ENCODE measurements at places on chromosomes 3 and 15.

GRCh38 chr15:43928152-43928551 is 101.3 kb downstream of the WDR76 start:
- no peak for DNase-seq

- no peak for DNase-seq
These were observed 193.7 kb downstream of the GHSR start for GRCh38 chr3:172254542-172254941.

GRCh38 chr3:188244395-188244861 is 90.5 kb downstream of the LPP start:
- no peak for DNase-seq

DNA sequence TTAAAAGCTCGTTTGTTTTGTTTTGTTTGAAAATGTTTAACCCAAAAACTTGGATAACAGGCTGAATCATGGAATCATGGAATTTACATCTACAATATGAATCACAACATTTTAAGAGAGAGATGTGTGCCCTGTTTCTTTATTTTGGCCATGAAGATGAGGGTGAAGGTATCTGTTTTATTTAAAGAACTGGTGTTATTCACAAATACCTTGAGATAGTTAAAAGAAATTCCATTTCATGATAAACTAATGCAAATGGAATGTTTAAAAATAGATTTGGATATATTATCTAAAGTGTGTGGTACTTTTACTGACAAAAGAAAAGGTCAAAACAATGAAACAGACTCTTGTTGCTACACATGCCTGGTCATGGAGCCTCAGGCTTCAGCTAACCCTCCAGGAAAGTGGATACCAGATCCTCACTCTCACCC is 486.0 kb upstream of the CFAP20DC start:
- no peak for DNase-seq

DNA sequence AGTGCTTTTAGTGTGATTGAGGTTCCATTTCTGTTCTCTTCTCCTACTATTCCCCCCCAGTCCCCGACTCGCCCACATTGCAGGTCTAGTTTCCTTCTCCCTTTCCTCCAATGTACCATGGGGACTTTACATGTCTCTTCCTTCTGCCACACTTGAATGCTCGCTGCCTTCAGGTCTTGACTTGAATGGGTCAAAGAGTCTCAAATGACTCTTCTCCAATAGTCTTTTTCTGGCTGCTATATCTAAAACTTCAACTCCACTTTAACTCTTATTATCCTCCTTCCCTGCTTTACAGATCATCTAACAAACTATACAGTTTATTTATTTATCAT is 213.9 kb upstream of the SLC2A2 start:
- DNase-seq: no peak

GRCh38 chr3:124636863-124637296 is 93.4 kb upstream of the UMPS start:
- DNase-seq: no peak

DNA sequence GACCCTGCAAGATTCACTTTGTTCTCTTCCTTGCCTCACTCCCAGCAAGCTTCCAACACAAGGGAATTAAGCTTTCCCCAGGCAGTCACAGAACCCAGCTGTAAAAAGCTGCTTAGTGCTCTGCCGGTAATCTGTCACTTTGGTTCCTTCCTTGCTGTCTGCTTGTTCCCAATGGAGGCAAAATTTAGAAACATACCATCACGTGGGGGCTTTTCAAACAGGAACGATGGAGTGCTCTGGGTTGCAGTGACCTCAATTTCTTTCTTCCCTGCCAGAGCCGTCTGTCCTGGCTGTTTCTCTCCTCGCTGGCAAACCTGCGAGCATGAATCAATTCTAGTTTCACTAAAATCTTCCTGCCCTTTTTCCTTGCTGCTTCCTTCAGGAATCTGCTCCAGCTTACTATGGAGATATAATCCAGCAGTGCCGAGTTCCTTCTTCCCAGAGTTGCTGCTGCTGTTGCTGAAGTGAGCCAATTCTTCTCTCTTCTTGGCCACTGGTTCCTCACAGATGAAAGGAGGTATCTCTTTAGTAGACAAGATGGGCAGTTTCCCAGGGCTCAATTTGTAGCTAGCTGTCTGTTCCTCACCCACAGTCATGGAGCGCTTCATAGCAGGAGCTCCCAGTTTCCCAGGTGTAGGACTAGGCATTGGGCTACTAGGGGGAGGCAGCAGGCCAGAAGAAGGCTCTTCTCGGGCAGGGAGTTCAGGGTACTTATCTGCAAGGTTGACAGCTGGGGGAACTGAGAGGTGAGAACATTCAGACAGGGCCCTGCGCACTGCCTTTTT is 88.1 kb downstream of the DHX30 start:
- no peak for DNase-seq

GRCh38 chr3:100057716-100058575 is 56.4 kb downstream of the FILIP1L start:
- DNase-seq: no peak

GRCh38 chr15:27741226-27741860 is 357.8 kb downstream of the OCA2 start:
- no peak for DNase-seq

DNA sequence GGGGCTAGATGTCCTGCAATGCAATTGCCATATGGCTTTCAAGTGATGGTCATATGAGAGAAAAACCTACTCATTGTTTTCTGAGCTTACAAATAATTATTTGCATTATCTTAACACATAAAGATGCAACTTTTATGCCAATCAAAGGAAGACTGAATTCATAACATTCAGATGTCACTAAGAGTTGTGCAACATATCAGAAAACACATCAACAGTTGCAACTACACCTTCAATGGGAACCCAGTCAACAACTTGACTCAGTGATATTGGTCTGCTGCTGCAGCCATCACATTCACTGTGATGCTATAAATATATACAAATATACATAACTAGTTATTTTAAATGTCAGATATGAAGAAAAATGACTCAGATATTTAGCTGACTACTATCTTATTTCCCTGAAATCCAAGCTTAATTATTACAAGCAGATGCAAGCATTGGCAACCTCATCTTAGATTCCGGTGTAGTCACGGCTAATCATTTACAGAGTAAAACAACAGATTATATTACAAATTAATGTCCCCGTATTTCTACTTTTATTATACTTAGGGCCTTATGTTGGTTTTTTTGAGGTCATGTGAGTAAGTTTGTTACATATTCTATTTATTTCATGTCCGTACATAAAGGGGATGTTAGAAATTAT is 23.7 kb downstream of the CNTN3 start:
- no peak for DNase-seq

- DNase-seq: no peak
These were observed 20.8 kb downstream of the CORO2B start for GRCh38 chr15:68599560-68600071.

GRCh38 chr15:88385078-88385700 is 82.0 kb downstream of the MRPL46 start:
- no peak for DNase-seq

DNA sequence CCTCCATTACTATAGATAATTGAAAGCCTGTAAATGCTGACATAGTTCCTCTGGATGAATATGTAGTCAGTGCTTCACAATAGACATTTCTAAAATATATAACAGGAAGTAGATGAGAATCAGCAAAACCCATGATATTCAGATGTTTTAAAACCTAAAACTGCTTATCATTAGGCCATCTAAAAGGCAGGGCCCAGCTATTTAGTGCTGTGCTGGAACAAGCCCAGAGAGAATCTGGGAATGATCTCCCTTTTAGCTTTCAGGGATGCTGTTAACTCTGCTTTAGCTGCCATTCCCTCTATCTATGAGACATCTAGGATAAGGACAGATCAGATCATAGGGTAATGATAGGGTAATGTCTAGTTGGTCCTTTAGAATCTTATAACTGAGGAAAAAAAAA is 106.8 kb downstream of the SLMAP start:
- no peak for DNase-seq

DNA sequence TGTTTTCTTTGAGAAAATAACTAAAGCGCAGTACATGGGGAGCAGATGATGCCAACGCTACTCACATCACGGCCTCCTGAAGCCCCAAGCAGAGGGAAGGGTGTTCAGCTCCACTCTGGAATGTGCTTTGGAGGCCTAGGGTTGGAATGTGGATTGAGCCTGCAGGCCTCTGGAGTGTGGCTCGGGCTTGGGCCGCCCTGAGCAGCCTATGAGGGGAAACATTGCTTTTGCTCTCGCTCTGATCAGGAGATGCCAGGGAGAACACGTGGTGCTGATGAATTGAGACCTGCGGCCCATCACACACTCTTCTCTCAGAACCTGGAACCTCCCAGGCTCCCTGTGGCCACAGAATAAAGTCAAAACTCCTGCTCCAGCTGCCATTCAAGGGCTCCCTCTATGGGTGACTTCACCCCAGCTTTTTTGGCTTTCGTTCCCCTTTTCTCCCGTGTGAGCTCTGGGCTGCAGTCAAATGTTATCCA is 23.3 kb downstream of the CCDC13 start:
- DNase-seq: no peak

GRCh38 chr15:52113708-52114107 is 1.1 kb upstream of the BCL2L10 start:
- DNase-seq: no peak

All from Right ventricle myocardium inferior (tissue), 1 donor.